ENCODE measurements at places on chromosomes 16 and 17.

GRCh38 chr17:17710728-17711541, 29.7 kb downstream of the RAI1 start:
- DNase-seq = no peak

DNA sequence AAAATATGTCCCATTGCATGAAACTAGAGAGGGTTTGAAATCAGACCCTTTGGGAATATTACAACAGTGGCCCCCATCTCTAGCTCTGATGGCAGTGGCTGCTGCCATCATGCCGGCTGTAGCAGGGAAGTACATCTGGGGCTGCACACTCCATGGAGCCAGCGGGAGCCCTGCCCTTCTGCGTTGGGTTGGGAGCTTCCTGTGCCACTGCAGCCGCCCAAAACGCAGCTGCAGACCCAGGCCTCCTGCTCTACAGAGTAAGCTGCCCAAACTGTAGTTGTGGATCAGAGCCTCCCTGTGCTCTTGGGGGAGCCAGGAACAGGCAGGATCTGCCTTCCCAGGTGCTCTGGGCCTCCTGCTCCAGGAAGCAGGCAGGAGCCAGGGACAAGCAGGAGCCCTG, 450.0 kb downstream of the HS3ST3B1 start:
- DNase-seq = no peak

- no peak for DNase-seq
These were observed 797 bp downstream of the NUDT7 start for GRCh38 chr16:77723108-77723514.

GRCh38 chr17:62818526-62818925, 10.4 kb upstream of the MARCHF10 start:
- DNase-seq = no peak

DNA sequence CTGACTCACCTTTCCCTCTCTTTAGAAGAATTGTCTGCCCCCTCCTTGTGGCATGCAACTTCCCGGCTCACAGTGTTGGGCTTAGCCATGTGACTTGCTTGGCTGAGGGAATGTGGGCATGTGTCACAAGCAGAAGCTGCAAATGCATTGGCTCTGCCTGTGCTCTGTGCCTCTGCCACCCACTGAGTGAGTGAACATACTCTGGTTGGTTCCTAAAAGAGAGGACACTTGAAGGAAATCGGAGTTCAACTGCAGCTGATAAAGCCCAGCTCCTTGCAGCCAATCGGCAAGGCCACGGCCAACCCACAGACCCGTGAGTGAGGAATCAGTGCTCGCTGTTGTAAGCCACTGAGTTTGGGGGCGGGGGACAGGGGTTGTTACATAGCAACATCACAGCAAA, 10.9 kb upstream of the GINS2 start:
- DNase-seq = no peak
